Endothelial cell of umbilical vein (primary cell): ENCODE measurements at places on chromosomes 3 and 15. TPM values are rescaled to one million over a fixed set of nuclear protein-coding genes. Genes with fewer than 3 reads are reported as not detected.
A peak's percentile ranks its signal among the peaks of the same experiment; 100 is the strongest.

- no peak for DNase-seq
- H3K4me3 ChIP-seq, result no peak overlapping the region
- no peaks in the 10 kb centered on the region for H3K27me3 ChIP-seq
- H3K4me1 ChIP-seq, result peaks cover 13% of the 10 kb centered on the region
- no peaks in the 10 kb centered on the region for H3K36me3 ChIP-seq
- no peak overlapping the region for H3K27ac ChIP-seq
Measured at GRCh38 chr3:115323380-115323779, 176.3 kb upstream of the ZBTB20 start.

MYO5A gene
- total RNA-seq, result 87.9 and 91.9 TPM in 2 replicates

GRCh38 chr3:52854013-52854412 lies 19.2 kb upstream of the MUSTN1 start:
- H3K36me3 ChIP-seq, result peaks cover 5% of the 10 kb centered on the region
- H3K27ac ChIP-seq, result no peak overlapping the region
- no peaks in the 10 kb centered on the region for H3K27me3 ChIP-seq
- H3K4me1 ChIP-seq, result no peaks in the 10 kb centered on the region
- no peak overlapping the region for H3K4me3 ChIP-seq

MEGF11 gene
- total RNA-seq, result not detected in 2 replicates

DNA sequence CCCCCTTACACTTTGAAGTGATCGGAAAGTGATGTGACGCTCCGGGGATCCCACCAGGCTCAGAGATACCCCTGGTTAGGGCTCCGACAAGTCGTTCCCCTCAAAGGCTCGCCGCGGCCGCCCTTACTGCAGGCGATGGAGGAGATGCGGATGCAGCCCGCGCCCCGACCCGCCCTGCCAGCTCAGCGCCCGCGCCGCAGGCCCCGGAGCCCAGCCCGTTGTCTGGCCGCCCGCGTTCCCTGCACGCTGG lies 228 bp downstream of the GLT8D1 start:
- H3K4me1 ChIP-seq, result peaks cover 17% of the 10 kb centered on the region
- peak overlapping the region; percentile 57 for H3K27ac ChIP-seq
- no peaks in the 10 kb centered on the region for H3K27me3 ChIP-seq
- H3K4me3 ChIP-seq, result peak overlapping the region; percentile 92
- no peaks in the 10 kb centered on the region for H3K36me3 ChIP-seq
- DNase-seq, result no peak

GRCh38 chr3:97269202-97269601 lies 454.8 kb downstream of the EPHA6 start:
- no peak overlapping the region for H3K4me3 ChIP-seq
- H3K36me3 ChIP-seq, result no peaks in the 10 kb centered on the region
- H3K4me1 ChIP-seq, result no peaks in the 10 kb centered on the region
- DNase-seq, result no peak

DUOXA2 gene
- not detected in 2 replicates for total RNA-seq

FETUB gene
- total RNA-seq, result not detected in 2 replicates
